ENCODE measurements at places on chromosomes 6 and 20. TPM values are rescaled to one million over a fixed set of nuclear protein-coding genes. Genes with fewer than 3 reads are reported as not detected.

PACRG gene
- polyA plus RNA-seq, result 3.8 TPM

KCNK5 gene
- polyA plus RNA-seq, result 5.4 TPM

GRM1 gene
- not detected for polyA plus RNA-seq

VGLL2 gene
- not detected for polyA plus RNA-seq

UNC93A gene
- 2.8 TPM for polyA plus RNA-seq

TRIM15 gene
- polyA plus RNA-seq, result 1.6 TPM

C6orf136 gene
- 10.8 TPM for polyA plus RNA-seq

C6orf52 gene
- 0.33 TPM for polyA plus RNA-seq

SIRPB1 gene
- polyA plus RNA-seq, result 0.47 TPM

RCAN2 gene
- polyA plus RNA-seq, result 2.8 TPM

FAM162B gene
- 0.56 TPM for polyA plus RNA-seq

LPA gene
- polyA plus RNA-seq, result 7.9 TPM

All from liver (tissue), 10 donors.